ENCODE measurements at places on chromosomes 2 and 18.

GRCh38 chr2:122056853-122057252, 301.4 kb downstream of the TSN start:
- no peak for DNase-seq

DNA sequence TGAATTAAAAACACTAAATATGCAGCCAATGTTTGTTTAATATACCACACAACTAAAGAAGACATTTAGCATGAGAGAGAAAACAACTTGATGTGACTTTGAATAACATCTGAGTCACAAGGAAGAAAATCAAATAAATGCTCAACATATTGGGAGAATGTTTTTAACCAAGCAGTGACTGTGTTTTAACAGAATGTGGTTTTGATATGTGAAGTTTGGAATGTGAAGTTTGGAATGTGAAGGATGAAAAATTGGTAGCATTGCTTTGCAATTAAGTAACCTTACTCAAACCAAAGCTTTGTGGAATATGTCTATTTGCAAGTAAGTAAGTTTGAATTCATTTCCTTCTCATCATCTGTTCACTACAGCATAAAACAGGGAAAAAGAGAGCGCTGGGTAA, 128.2 kb upstream of the DNAJC10 start:
- no peak for DNase-seq

GRCh38 chr2:65834062-65834461, 401.7 kb upstream of the SPRED2 start:
- no peak for DNase-seq

DNA sequence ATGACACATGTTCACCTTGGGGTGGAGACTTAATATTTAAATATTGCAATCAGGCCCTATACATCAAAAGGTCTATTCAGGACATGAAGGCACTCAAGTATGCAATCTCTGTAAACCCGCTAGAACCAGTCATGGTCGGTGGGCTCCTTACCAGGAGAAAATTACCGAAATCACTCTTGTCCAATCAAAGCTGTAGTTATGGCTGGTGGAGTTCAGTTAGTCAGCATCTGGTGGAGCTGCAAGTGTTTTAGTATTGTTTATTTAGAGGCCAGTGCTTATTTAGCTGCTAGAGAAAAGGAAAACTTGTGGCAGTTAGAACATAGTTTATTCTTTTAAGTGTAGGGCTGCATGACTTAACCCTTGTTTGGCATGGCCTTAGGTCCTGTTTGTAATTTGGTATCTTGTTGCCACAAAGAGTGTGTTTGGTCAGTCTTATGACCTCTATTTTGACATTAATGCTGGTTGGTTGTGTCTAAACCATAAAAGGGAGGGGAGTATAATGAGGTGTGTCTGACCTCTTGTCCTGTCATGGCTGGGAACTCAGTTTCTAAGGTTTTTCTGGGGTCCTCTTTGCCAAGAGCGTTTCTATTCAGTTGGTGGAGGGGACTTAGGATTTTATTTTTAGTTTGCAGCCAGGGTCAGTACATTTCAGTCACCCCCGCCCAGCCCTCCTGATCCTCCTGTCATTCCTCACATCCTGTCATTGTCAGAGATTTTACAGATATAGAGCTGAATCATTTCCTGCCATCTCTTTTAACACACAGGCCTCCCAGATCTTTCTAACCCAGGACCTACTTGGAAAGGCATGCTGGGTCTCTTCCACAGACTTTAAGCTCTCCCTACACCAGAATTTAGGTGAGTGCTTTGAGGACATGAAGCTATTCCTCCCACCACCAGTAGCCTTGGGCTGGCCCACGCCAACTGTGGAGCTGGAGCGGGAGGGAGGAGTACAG, 108.1 kb downstream of the XRCC5 start:
- DNase-seq = no peak

DNA sequence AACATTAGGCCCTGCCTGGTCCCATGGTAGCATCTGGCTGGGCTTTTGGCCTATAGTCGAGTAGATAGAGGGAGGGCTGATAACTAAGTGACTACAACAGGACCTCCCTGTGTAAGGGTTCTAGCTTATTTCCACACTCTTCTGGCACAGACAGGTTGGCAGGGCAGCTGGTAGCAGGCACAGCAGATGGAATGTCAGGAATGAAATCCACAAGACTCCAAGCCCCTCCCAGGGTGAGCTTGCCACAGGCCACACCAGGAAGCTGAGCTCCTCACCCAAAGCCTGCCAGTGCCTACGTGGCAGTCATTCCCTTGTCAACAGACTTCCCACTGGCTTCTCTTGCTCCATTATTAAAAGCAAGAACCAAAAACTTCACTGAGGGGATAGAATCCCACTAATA, 20.7 kb upstream of the C1QL2 start:
- DNase-seq = no peak

- no peak for DNase-seq
Observed at GRCh38 chr2:235820571-235820970, 326.7 kb downstream of the AGAP1 start.

GRCh38 chr18:47174545-47175116, 1.5 kb downstream of the IER3IP1 start:
- DNase-seq = no peak

DNA sequence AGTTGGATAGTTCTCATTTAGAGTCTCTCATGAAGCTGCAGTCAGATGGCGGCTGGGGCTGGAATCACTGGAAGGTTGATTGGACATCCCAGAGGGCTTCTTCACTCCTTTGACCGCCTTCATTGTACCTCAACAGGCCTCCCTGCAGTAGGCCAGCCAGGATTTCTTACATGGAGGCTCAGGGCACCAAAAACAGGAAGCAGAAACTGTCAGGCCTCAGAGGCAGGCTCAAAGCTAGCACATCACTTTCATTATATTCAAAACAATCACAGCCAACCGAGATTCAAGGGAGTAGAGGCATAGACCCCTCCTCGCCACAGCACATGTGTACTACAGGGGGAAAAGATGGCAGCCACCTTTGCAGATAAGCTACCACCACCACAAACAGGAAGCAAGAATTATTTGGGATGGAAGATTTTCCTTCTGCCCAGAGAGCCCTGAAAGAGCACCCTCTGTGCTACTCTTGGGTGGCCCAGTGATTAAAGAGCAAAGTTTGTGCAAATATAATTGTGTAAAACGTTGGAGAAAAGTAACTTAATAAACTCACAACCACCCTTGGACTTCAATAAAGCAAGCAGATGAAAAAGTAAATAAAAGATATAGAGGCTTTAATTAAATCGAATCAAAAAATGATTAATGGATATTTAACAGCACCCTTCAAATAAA, 155.3 kb downstream of the GFPT1 start:
- DNase-seq = no peak
